ENCODE measurements at places on chromosomes 7 and 10.

GRCh38 chr7:36752026-36752711 is 27.9 kb upstream of the AOAH start:
- no peak for DNase-seq

DNA sequence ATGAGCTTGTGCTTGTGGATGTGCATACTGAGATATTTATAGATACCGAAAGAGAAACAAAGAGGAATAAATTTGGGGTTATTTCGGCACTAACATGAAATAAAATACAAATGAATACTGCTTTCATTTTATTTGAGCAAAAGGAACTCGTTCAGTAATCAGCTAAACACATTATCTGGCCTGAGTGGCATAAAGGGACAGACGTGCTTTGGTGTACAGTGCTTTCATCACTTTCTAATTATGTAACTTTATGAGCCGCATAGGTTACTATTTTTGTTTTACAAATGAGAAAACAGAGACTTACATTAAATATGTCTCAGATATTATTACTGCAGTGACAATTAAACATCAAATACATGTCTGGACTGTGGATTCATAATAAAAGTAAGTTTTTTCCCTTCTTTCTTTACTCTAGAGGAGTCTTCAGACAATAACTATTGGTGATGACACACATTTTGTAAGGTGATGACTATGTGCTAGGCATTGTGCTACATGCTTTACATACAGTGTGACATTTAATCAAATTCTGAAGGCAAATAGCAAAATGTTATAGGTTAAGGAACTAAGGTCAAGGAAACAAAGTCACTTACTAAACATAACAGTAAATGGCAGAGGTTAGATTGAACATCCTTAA is 503.3 kb downstream of the SORCS1 start:
- DNase-seq: no peak

GRCh38 chr7:15228831-15229230 is 326.3 kb upstream of the DGKB start:
- no peak for DNase-seq

DNA sequence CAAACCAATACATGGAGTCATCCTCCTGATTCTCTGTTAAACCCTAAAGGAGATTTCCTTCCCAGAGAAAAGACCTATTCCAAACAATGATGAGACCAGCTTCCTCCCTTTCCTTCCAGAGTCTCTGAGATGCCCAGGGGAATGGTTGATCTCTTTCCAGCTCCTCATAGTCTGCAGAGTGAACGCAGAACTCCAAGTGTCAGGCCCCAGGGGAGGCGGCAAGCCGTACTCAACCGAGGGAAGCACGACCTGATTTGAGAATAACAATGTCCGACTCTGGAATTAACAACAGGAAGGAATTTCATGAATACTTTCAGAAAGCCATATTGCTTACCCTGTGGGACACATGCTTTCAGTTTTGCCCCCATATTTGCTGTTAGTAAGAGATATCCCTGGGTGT is 241.7 kb upstream of the GLI3 start:
- no peak for DNase-seq

DNA sequence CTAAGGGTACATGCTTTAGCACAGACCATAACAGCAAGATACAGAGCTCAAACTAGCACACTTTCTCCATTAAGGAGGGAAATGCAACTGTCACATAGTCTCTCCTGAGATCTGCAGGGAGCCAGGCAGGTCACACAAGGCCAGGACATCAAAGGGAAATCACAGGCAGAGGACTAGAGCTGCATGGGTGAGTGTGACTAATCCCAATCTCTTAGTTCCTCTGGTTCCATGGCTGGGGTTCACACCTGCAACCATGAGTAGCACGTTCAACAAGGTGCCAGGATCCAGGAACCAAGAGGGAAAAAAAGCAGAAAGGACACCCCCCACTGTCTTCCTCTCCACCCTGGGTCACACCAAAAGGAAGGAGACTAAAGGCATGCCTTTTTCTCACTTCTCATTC is 296.5 kb upstream of the STEAP1 start:
- no peak for DNase-seq

- DNase-seq: peak; percentile 68
Observed at GRCh38 chr7:81769891-81770727, at the start of gene HGF. HGF (minus strand) TSS chr7:81770047; CDS start chr7:81769971, 76 bp downstream.

DNA sequence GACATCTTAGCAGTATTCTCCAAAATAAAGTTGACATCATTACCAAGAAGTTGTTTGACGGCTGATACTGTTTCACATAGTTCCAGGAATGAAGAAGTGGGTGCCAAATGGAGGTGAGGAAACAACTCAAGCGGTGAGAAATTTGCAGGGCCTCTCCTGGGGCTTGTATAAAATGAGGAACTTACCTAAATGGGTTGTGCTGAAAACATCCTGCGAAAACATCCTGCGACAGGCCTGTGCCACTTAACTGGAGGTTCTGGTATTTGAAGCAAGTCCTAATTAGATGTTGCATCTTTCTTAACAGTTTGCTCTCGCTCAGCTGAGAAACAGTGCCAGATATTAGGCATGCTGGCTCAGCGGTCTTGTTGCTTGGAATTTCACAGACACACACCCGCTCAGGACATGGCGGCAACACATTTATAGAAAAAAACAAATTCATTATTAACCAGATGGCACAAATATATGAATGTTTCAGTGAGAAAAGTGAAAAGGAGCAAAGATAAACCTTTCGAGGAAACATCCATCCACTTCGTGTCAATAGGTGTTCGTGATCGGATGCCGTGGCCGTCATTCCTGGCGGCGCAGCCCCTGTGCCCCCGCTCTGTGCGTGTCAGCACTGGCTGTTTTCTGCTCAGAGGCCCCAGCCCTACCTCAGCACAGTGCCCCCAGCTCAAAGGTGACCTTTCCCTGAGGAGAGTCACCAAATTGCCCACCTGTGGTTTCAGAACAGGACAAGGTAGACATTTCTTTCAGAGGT is 48.1 kb downstream of the CDC123 start:
- DNase-seq: peak; percentile 45

GRCh38 chr7:49159536-49159935 is 235.2 kb downstream of the CDC14C start:
- DNase-seq: no peak

GRCh38 chr7:156442516-156442915 is 198.1 kb upstream of the RNF32 start:
- no peak for DNase-seq

DNA sequence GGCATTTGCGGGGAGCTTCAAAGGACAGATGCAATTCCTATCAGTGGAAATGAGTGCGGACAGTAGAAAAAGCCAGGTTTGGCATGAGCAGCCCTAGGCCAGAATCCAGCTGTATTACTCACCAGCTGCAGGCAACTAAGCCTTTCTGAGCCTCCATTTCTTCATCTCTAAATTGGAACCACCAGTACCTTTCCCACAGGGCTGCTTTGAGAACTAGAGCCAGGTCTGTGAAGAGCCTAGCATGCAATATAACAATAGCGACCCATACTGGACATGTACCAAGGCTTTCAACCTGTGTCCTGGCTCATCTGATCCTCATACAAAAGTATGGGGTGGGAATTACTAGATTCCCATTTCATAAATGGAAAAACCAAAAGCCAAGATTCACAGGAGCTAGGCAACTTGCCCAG is 101.0 kb downstream of the GSAP start:
- DNase-seq: no peak

- DNase-seq: peak; percentile 16
Observed at GRCh38 chr7:7183061-7183837, 905 bp downstream of the C1GALT1 start.

DNA sequence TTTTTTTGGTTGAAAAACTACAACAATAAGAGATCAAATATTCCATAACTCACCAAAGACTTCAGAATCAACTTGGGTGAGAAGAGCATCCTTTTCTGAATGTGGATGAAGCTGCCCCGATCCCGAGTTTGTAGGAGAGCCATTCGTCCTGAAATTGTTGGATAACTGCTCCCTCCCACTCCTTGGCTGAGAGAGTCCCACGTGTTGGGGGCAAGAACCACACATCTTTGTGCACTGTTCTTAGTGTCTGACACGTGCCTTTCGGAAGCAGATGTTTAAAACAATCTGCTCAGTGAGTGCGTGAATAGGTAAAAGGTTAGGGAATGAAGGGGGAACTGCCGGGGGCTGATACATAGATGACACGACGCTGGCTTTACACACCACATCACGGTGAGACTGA is 575.7 kb downstream of the PTPRN2 start:
- DNase-seq: no peak

GRCh38 chr7:36272211-36272566 is 117.5 kb upstream of the ANLN start:
- DNase-seq: no peak

DNA sequence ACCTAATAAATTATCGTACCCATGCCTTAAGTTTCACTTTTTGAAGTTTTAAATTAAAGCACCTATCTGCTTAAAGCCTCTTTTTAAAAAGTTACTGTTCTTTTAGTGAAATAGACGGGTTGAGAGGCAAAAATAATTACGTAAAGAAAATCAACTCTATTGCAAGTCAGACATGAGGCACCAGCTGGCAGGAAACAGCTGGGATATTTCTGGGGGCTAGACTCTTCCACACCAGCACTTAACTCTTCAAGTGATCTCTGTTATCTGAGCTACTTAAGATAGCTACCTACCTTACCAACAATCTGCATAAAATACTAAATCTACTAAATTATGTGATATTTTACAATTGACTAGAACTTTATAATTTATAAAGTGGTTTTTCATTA is 35.8 kb downstream of the GBF1 start:
- DNase-seq: no peak

- no peak for DNase-seq
Observed at GRCh38 chr10:113979409-113979808, 64.3 kb upstream of the ADRB1 start.

DNA sequence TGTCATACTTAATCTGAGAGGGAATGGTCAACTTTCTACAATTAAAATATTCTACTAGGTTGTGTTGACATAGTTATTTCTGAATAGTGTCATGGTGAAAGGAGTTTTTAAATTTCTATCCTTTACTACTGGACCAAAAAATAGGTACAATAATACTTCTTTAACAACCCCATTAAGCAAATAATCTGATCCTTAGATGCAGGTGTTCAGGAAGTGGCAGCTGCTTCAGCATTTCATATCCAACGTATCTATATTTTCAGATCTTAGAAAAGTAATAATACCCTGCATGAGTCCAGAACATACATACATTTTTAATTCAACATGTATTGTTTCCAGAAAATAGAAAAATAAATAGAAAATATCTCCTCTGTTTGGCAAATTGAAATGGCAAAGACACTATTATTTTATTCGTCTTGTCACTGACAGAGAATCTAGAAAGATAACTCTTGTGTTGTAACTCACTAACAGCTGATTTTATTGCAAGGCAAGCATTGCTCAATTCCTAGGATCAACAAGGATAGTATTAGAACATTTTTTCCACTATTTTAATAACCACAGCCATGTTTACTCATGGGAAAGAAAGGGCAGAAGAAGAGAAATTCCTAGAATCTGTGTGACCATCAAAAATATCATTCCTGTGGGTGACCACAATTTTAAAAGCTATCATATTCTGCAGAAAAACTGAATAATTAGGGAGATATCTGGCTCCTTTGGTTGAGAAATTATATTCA is 159.3 kb upstream of the CNTNAP2 start:
- DNase-seq: no peak

- no peak for DNase-seq
Observed at GRCh38 chr10:89946106-89946505, 244.7 kb downstream of the KIF20B start.

GRCh38 chr10:30431435-30431911 is 2.5 kb upstream of the MAP3K8 start:
- DNase-seq: no peak

DNA sequence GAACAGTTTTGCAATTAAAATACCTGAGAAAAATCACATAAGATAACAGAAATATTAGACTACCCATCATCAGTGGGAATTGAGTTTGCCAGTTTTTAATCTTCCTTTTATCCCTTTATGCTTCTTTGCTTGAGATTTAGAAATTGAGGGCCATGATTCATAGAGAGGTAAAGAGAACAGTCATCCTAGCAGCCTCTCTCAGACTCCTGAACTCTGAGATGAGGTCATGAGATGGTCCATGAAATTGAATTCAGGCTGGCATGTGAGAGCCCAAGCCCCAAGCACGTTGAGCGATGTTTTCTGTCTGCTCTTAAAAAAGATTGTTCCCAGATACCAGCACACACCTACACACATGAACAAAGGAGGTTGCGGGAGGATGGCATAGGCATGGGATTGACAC is 91.1 kb downstream of the CREB5 start:
- no peak for DNase-seq

- no peak for DNase-seq
Observed at GRCh38 chr10:103804871-103805270, 50.5 kb downstream of the SH3PXD2A start.

DNA sequence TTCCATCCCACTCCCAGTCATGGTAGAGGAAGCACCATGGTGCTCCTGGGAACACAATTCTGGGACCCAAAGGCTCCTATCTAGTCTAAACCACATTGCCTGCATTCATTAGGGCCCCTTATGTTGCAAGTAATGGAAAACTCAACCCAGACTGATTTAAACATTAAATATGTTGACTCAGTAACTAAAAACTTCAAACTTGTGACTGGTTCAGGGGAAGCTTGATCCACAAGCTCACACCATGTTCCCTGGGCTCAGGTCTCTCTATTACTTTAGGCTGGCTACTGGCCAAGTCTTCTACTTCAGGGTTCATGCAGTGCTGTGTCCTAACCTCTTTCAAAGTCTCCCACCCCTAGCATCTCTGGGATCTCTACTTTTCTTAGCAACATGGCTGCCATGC is 13.1 kb downstream of the WNT16 start:
- no peak for DNase-seq

DNA sequence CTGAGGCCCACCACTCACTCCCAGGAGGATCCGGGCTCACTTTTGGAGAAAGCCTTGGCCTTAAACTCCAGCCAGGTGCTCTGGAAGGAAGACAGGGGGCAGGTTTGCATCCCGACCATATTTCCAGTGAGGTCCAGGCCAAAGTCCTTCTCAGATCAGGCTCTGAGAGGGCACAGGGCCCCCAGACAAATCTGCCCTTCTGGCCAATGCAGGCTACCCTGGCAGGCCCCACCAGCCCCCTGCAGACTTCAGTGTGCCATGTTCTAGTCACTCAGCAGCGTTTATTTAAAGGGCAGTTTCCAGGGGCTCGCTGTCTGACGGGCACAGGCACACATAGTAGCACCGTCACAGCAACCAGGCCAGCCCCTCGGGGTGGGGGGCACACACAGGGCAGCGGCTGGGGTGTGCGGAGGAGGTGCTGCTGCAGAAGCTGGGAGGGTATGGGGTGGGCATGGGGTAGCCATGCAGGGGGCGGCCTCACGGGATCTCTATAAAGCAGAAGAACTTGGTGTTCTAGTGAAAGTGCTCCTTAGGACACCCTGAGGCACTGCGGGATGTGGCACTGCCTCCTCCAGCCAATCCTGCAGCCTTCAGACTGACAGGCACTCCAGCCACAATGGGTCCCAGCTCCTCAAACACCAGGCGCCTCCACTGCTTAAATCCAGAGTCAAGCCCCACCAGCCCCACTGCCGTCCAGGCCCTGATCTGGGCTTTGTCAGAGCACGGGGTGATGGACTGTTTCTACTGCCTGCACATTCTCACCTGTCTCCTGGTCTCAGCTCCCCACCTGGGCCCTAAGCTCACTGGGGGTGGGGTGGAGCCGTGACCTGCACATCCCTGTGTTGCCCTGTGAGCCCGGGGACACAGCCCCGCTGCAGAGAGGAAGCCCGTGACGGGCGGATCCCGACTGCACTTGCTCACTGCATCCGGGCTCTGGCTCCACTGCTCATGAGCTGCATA is 9.6 kb upstream of the PYROXD2 start:
- no peak for DNase-seq

Measured in AML-193 (cell line).